ENCODE measurements at places on chromosomes 3 and 15. TPM values are rescaled to one million over a fixed set of nuclear protein-coding genes. Genes with fewer than 3 reads are reported as not detected.

The RGMA gene
- total RNA-seq, result 4.2 TPM

The FETUB gene
- 0.27 TPM for total RNA-seq

The TLE3 gene
- total RNA-seq, result 65.4 TPM

The RBP2 gene
- 3.1 TPM for total RNA-seq

The SGO1 gene
- 4.0 TPM for total RNA-seq

The GOLGA8J gene
- total RNA-seq, result not detected

The KNL1 gene
- 18.8 TPM for total RNA-seq

DNA sequence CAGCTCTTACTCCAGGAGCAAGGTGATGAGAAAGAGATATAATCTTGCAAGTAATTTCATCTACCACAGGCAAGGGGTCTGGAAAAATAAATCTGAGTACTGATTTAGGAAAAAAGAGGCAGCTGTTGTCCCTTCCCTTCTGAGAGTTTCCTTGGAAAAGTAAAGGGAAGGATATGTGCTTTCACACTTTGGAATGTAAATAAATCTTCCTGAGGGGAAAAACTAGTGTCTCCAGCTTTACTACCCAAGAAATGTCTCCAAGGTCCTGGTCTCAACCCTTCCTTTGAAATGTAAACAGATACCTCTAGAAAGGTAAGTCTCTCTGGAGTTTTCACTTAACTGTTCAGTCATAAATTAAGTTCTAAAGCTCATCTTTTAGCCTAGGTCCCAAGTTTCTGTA is 102.6 kb downstream of the DPH6 start:
- no peaks in the 10 kb centered on the region for H3K27me3 ChIP-seq
- no peak for DNase-seq
- H3K27ac ChIP-seq, result no peak overlapping the region
- no peaks in the 10 kb centered on the region for H3K36me3 ChIP-seq
- H3K4me1 ChIP-seq, result no peaks in the 10 kb centered on the region

- no peaks in the 10 kb centered on the region for H3K27me3 ChIP-seq
- no peaks in the 10 kb centered on the region for H3K36me3 ChIP-seq
- no peak overlapping the region for H3K27ac ChIP-seq
- no peak for DNase-seq
- H3K4me1 ChIP-seq, result no peaks in the 10 kb centered on the region
Observed at GRCh38 chr15:29143909-29144635, 125.5 kb downstream of the NSMCE3 start.

DNA sequence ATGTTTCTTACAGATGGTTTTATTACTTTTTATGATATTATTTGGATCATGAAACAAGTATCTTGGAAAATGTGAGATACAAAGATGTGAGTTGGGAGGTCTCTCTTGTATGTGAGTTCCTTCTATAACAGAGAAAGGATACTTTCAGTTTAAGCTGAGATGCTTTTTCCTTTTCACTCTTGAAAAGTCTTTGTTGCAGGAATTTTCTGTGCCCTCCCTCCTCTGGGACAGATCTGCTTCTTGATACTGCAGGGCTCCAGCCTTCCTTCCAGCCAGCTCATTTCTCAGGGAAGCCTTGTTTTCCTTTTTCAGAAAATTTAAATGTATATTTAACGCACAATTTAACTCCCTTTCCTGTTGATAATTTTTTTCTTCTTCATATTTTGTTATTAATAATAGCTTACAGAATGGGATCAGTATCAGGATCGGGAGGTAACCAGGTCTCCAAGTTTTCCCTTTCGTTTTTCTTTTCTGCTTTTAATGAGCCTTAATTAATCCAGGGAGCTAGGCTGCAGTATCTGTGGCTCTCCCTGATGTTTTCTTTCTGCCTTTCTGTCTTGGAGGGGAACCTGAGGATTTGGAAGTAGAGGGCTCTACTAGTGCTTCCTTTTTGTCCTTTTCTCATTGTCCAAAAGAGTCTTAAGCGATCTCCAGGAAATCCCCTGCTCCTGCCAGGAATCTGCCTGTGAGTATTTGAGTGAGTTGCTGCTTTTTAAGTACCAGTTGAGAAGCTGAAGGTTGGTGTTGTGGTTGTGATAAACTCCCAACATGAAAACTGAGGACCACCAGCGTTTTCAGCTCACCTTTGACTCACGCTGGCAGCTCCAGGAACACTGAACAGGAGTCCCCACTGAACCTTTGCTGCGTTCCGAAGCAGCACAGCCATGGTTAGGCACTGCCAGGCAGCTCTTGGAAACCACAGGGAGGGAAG is 105.7 kb downstream of the IGF1R start:
- H3K27ac ChIP-seq, result no peak overlapping the region
- no peaks in the 10 kb centered on the region for H3K36me3 ChIP-seq
- DNase-seq, result no peak
- H3K4me3 ChIP-seq, result no peak overlapping the region
- H3K27me3 ChIP-seq, result no peaks in the 10 kb centered on the region
- H3K4me1 ChIP-seq, result no peaks in the 10 kb centered on the region

GRCh38 chr15:74422652-74423430 is 10.9 kb downstream of the SEMA7A start:
- H3K36me3 ChIP-seq, result no peaks in the 10 kb centered on the region
- no peak for DNase-seq
- no peaks in the 10 kb centered on the region for H3K4me1 ChIP-seq
- no peak overlapping the region for H3K27ac ChIP-seq
- H3K27me3 ChIP-seq, result no peaks in the 10 kb centered on the region

- no peaks in the 10 kb centered on the region for H3K36me3 ChIP-seq
- DNase-seq, result no peak
- no peaks in the 10 kb centered on the region for H3K4me1 ChIP-seq
- H3K4me3 ChIP-seq, result no peak overlapping the region
- no peak overlapping the region for H3K27ac ChIP-seq
Observed at GRCh38 chr3:124882816-124883747, 4.1 kb downstream of the ITGB5 start.

GRCh38 chr3:94394885-94395284 is 332.0 kb downstream of the NSUN3 start:
- no peak overlapping the region for H3K4me3 ChIP-seq
- no peaks in the 10 kb centered on the region for H3K27me3 ChIP-seq
- no peaks in the 10 kb centered on the region for H3K4me1 ChIP-seq
- H3K27ac ChIP-seq, result no peak overlapping the region
- no peaks in the 10 kb centered on the region for H3K36me3 ChIP-seq

DNA sequence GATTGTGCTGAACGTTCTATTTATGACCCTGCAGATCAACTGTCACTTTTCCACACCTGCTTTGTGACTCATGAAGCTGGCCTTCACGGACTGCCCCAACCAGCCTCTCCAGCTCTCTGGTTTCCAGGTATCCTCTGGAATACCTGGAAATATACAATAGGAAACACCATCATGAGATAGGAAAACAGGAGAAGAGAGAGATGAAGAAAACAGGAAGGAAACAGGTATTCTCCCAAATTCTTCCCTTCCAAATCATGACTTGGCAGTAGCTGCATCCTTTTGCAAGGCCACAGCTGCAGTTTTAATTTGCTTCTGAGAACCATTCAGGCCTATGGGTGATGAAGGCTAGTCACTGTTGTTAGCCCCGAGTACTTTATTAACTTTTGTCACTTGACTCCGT is 909.1 kb downstream of the EPHA3 start:
- no peak for DNase-seq
- no peak overlapping the region for H3K27ac ChIP-seq
- H3K27me3 ChIP-seq, result no peaks in the 10 kb centered on the region
- H3K36me3 ChIP-seq, result no peaks in the 10 kb centered on the region
- H3K4me3 ChIP-seq, result no peak overlapping the region

DNA sequence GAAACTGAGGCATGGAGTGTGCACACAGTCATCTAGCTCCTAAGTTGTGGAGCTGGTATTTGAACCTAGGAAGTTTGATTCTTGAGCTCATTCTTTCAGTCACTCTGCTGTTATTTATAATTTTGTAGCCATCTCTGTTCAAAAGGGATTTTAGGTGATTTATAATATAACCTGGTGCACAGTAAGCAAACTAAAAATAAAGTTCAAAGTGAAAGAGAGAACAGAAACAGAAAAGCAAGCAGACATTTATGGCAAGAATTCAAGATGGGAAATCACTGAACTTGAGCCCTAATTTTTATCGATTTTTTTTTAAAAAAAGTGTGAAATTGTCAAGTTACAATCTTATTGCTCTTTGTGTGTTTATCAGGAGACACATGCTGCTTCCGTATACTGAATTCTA is 71.4 kb upstream of the SLC7A14 start:
- H3K27ac ChIP-seq, result no peak overlapping the region
- no peak overlapping the region for H3K4me3 ChIP-seq
- no peak for DNase-seq
- H3K27me3 ChIP-seq, result no peaks in the 10 kb centered on the region
- H3K4me1 ChIP-seq, result no peaks in the 10 kb centered on the region

DNA sequence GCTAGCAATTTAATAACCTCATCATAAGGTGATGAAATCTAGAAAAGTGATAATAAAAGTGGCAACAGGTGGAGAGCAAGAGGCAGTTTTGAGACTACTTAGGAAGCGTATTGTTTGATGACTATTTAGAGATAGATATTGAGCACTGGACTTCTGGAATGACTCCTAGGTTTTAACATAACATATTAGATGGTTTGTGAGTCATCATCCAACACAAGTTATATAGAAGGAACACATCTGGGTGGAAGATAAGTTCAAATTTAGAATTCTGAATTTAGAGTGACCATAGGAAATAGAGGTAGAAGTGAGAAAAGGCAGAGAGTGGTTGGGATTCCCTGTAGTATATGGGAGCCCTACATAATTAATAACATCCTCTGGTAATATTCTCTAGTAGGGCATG is 282.8 kb upstream of the ALCAM start:
- H3K4me1 ChIP-seq, result no peaks in the 10 kb centered on the region
- no peak for DNase-seq
- H3K4me3 ChIP-seq, result no peak overlapping the region

GRCh38 chr3:144295613-144296012 is 324.0 kb downstream of the DIPK2A start:
- no peak for DNase-seq
- no peaks in the 10 kb centered on the region for H3K27me3 ChIP-seq
- H3K27ac ChIP-seq, result no peak overlapping the region
- no peaks in the 10 kb centered on the region for H3K4me1 ChIP-seq
- no peaks in the 10 kb centered on the region for H3K36me3 ChIP-seq

DNA sequence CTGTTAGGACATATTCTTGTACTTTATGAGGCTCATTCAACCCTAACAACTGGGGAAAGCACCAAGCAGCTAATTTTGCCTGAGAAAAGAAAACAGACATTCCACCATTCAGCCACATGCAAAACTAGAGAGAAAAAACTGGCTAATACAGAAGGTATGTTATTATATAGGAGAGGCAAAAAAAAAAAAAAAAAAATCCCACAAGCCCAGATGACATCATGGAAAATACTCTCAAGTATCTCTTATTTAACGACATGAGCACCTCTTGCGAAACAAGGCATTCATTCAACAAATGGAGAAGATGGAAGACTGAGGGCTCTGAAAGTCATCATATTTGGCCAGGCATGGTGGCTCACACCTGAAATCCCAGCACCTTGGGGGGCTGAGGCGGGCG is 61.5 kb downstream of the PRICKLE2 start:
- H3K4me1 ChIP-seq, result peaks cover 8% of the 10 kb centered on the region
- H3K27ac ChIP-seq, result no peak overlapping the region
- H3K36me3 ChIP-seq, result no peaks in the 10 kb centered on the region
- no peak for DNase-seq

Measured in colonic mucosa (tissue), 4 donors.